ENCODE measurements at places on chromosomes 7 and 10.

DNA sequence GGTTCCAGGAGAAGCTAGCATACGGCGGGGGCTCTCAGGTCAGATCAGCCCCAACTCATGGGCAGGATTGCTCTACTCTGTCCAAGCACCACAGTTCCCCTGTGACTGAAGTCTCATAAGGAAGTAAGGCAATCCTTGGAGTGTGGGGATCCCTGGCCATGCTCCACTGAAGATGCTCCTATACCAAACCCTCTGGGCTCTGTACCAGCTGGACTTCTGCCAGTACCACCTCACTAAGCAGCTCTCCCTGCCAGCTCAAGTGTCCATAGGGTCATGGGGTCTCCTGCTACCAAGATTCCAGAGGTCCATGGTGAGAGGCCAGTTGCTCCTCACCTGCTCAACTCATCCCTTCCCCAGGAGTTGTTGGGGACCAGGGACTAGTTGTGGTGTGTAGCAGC is 355.7 kb upstream of the STEAP1 start:
- no peak for DNase-seq

DNA sequence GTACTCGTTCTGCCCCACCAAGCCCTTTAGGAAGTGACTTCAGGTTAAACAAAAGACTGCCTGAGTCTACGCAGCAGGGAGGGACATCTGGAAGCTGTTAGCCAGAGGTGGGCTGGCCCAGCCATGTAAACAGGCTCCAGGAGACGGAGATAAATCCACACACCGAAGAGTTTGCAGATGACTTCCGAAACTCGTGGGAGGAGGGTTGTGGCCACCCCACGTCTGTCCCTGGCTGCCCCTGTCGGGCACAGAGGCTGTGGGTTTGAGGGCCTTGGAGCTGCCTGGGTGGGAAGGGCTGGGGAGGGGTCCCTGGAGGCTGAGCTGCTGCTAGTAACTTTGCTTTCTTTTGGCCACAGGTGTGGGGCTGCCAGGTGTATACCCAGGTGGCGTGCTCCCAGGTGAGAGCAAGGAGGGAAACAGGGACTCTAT is 15.6 kb downstream of the ELN start:
- no peak for DNase-seq

- DNase-seq: no peak
Measured at GRCh38 chr10:28558186-28558585, 25.3 kb downstream of the WAC start.

GRCh38 chr10:93437946-93438612 is 44.1 kb downstream of the MYOF start:
- DNase-seq: no peak

DNA sequence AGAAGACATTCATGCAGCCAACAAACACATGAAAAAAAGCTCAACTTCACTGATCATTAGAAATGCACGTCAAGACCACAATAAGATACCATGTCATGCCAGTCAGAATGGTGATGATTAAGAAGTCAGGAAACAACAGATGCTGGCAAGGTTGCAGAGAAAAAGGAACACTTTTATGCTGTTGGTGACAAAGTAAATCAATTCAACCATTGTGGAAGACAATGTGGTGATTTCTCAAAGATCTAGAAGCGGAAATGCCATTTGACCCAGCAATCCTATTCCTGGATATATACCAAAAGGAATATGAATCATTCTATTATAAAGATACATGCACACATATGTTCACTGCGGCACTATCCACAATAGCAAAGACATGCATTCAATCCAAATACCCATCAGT is 77.6 kb downstream of the C10orf90 start:
- no peak for DNase-seq

All from activated T-cell treated with anti-CD3 and anti-CD28 coated beads, Interleukin-2, amount 50 U/mL, for 24 hours (primary cell).